ENCODE measurements at places on chromosomes 12 and 14.

DNA sequence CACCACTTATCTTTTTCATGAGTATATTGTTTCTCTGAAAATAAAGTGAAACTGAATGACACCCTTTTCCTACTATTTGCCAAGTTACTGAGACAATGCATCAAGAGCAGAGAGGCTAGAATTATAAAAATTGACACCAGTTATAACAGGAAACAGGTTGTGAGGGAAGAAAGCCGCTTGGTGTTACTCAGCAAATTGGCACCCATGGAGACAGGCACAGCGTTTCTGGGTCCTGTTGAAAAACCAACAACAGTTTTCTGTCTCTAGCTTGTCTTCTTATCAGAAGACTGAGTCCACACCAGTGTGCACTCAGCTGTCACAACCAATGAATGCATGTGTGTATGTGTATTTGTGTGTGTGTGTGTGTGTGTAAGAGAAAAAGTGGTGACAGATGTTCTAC is 267.7 kb downstream of the KCNH5 start:
- no peak for DNase-seq

GRCh38 chr12:93518725-93519124 is 51.4 kb downstream of the MRPL42 start:
- DNase-seq, result peak; percentile 71

DNA sequence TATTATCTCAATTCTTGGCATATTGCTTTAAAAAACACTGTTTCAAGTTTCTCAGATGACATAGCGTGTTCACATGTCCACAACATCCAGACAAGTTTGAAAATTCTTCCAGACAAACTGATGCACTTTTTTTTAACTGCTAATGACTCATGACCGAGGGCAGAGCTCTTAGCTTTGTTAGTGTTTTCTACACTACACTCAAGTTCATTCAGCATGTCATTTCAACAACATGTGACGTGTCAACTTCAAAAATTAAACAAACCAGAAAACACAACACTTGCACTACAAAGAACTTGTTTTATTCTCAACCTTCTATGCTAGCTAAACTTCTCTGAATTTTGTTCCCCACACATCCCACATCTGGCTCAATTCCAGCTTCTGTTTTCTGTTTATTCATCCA is 1186.3 kb upstream of the FLRT2 start:
- DNase-seq, result no peak

DNA sequence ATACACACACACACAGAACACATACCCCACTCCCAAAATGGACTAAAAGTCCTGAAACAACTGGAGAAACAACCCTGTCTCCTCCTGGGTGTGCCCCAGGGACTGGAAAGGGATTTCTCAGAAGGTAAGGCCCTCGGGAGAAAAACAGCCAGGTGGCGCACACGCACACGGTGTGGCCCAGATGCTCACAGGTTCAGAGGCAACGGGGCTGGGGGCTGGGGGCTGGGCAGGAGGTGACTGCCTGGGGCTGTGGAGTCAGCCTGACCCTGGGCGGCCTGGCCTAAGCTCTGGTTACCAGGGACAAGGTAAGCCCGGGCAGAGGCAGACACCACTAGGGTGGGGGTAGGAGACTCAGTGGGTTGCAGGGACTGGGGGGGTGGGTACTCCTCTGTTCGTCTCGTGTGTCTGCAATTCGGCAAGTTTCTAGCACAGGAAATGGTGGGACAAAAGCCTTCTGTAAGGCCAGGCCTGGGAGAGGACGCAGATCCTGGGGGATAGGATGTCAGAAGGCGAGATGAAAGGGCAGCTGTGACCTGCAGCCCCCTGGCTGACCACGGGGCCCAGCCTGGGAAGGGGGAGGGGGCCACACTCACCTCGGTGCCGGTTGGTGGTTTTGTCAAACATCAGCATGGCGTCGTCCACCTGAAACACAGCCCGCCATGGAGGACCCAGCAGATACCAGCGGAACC is 10.4 kb downstream of the MSI1 start:
- DNase-seq, result no peak

DNA sequence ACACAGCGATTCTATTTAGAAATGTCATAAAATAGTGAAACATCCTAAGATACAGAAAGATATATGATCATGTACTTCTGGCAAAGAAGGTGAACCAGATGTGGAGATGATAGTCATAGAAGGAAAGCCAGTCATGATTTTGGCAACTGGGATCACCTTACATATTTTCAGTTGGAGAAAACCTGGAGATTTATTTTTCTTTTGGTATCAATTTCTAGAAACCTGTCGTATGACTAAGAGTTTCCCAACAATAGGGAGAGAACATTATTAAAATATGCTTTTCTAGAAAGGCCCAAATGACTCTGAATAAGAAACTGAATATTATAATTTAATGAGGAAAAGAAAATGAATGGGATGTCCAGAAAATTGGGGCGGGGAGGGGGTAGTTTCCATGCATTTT is 396.4 kb downstream of the ZFP36L1 start:
- DNase-seq, result no peak

GRCh38 chr12:54388237-54389133 is 4.0 kb upstream of the ZNF385A start:
- no peak for DNase-seq

DNA sequence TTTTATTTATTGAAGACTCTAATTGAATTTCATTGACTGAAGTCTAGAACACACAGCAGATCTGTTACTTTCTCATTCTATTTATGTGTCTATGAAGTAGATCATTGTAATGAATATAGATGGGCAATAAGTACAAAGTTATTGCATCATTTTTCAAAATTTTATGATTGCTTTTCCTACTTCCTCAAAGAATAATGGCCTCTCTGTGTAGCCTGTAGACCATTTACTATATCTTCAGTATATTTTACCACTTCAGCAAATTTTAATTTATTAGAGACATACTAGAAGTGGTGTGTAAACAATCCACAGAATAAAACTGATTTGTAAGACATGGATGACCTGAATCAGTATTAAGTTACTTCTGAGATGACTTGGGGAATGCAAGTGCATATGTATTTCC is 291.7 kb upstream of the FAR2 start:
- no peak for DNase-seq

DNA sequence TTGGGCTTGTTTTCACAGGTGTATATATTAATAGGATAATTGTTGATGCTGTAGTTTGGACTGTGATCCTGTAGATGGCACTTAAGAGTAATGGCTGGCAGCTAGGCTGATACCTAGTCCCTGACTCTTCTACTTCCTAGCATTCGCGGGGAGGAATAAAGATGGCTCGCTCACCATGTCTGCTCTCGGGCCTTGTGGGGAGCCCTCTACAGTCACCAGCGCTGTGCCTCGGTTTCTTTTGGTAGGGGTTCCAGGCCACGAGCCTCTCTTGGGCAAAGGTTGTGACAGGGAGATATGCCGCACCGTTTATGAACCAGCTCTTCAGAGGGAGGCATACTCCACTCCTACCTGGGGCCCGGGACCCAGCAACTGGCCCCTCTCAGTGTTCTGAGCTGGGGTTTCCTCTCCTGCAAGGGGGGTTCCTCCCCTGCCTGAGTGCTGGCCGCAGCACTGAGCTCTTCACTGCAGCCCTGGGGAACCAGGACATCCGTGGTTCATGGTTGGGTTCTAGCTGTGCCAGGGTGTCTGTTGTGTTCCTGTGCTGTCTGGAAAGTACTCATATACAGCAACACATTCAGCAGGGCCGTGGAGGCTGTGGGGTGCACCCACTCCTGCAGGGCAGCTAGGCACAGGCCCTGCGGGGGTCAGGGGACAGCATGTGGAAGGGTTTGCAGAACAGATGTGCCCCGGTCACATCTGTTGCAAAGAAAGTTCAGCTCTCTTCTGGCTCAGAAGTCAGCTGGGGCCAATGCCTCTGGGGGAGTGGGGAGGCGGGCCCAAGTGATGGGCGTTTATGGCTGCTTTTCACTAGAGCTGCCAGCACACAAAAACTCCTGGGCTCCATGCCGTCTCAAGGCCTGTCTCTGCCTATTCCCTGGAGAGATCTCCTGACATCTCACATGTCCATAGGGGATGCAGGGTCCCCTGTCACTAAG is 147.9 kb downstream of the PPFIA2 start:
- DNase-seq, result peak; percentile 3

DNA sequence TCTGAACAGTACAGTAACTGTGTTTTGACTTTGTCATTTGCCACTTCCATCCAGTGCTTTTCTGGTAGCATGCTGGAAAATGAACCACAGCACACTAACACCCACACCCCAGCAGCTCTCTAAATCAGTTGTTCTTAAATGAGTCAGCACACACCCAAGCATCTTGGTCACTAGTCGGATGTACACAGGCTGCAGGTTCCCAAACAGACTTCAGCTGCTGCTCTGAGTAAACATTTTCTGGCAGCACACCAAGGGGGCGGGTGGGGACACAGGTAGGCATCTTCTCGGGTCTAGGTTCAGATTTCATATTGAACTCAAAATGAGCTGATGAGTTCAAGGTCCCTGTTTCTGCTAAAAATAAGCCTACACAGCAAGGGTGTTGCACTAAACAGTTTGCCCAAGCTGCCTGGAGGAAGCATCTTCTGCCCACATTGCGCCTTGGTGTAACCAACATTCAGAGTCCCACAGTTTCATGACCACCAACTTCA is 39.8 kb downstream of the IFNG start:
- peak; percentile 15 for DNase-seq

DNA sequence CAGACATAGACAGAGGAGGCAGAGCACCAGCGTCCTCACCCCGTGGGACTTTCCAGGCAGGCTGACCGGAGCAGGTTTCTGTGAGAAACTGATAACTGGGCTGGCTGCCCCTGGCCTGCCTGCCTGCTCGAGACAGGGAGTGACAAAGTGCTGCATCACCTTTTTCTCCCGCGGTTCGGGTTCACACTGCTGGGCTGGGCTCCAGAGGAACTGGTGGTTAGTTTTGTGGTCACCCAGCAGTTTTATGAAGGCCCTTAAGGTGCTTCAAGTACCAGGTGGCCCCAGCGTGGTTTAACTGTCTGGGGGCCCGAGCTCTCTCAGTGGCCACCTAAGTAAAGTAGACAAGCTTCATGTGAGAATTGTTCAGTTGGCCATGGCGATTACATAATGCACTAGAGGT is 1073.6 kb downstream of the BCL11B start:
- no peak for DNase-seq

GRCh38 chr14:67532998-67533753 is at the start of gene PLEKHH1:
Gene PLEKHH1 (plus strand): TSS chr14:67533290. CDS start chr14:67541868, 8,578 bp downstream.
- peak; percentile 75 for DNase-seq

- no peak for DNase-seq
Observed at GRCh38 chr14:53983112-53983511, 26.5 kb upstream of the BMP4 start.
